SHP77 (cell line): ENCODE measurements at places on chromosomes 3 and 15.

GRCh38 chr3:73558727-73559075, 66.0 kb downstream of the PDZRN3 start:
- no peak for DNase-seq

DNA sequence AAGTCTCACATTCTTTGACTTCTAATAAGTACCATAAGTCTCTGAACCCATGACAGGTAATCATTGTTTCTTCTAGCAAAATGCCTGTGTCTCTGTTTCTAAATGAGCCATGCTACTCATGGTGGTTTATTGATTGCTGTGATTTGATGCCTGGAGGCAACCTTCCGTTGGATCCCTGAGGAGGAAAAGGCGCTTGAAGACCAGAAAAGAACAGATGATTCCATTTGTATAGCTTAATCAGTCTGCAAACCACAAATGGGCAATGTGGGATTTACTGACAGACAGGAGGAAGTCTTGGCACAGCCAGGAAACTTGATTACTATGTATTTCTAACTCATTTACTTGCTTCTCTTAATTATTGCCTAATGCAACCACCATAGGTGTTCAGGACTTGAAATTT, 103.1 kb upstream of the MRPL3 start:
- DNase-seq, result no peak

DNA sequence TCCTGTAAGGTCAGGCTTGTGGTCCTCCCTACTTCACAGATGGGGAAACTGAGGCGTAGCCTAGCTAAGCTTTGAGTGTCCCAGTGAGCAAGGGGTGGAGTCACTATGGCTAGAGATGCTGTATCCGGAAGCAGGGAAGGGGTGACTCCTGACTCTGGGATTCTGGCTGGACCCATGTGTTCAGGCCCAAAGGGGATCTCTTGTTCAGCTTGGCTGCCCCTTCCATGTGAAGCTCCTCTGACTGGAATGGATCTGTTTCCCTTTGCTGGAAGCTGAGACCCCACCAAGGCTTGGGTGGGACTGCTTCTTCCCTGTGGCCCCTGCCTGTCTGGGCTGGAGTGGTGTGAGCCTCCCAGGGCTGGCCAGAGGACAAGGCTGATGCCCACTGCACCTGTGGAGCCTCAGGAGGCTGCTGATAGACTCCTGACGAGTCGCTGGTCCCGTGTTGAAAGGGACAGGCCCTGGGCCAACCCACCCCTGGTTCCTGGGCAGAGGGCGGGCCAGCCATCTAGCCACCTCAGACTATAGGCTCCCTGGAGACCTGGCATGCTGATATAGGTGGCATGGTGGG, 1.0 kb downstream of the MAPKAPK3 start:
- no peak for DNase-seq

DNA sequence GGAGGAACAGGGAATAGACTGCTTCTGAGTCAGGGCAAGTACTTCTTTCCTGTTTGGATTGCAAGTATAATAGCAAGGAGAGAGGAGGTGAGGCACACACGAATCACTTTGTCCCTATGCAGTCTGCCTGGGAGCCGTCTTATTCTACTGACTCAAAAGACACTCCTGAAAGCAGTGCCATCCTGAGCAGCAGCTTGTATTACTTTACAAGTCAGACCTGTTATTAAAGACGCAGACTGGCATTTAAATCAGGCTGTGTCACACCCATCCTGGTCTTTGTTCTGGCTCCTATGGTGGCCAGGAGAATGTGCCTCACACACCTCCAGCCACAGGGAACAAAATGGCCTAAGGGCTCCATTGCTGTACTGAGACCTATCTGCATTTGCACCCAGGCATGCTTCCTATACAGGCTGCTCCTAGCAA, 17.9 kb upstream of the SQOR start:
- DNase-seq, result no peak

- peak; percentile 76 for DNase-seq
Measured at GRCh38 chr15:62389885-62390790, 225.1 kb upstream of the C2CD4B start.

- DNase-seq, result no peak
Measured at GRCh38 chr3:11154036-11154952, at the start of gene HRH1. Gene HRH1, plus strand, starts transcription at chr3:11154493. Its CDS starts 104,545 bp downstream, at chr3:11259038.

GRCh38 chr3:58104712-58105111, 96.5 kb downstream of the FLNB start:
- no peak for DNase-seq

DNA sequence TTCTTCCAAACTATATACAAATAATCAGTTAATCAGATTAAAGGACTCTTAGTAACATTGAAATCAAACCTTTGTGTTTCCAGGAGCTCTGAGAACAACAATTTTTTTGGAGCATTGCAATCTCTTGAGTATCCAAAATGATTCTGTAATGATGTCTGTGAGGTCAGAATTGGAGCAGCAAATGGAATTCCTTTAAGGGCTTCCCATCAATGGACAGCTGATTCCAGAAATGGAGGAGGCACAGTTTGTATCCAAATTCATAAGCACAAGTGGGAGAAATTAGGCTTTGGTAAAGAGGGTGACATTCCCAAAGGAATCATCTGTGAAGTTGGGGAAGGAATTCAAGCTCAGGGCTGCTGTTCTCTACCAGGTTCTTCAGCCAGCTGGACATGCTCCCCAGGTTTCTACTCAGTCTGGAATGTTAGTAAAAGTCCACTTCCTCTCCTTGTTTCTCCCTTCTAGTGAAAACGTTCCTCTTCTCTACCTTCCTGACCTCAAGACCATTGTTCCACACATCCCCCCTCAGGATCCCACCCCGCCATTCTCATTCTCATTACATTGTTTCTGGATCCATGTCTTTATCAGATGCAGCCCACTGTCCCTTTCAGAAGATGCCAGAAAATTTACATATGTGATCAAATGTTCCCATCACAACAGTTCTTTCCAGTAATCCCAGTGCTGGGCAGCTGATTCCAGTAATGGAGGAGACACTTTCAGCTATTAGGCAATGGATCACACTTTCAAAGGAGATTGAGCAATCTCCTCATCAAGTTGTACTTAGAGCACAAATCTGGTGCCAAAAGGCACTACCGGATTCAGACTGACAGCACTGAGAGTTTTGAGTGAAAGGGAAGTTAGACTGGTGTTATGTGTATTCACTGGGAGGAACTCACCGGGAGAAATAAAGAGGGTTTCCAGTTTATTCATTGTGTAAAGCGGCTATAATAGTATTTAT, 391.3 kb upstream of the TPRG1 start:
- no peak for DNase-seq

DNA sequence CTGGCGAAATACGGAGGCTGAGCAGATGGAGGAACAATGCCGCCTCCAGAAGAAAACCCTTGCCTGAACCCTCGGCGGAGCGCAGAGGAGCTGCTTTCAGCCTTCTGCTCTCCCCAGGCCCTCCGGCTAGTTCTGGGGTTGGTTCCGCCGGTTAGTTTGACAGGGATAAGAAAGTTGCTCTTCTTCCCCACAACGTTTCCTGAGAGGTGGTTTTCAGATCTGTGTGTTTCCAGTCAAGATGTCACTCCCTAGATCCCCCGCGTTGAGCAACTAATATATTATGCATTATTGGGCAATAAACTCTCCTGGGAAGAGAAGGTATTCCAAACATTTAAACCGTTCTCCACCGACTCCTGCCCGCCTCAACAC, 551 bp downstream of the NLGN1 start:
- DNase-seq, result peak; percentile 64

DNA sequence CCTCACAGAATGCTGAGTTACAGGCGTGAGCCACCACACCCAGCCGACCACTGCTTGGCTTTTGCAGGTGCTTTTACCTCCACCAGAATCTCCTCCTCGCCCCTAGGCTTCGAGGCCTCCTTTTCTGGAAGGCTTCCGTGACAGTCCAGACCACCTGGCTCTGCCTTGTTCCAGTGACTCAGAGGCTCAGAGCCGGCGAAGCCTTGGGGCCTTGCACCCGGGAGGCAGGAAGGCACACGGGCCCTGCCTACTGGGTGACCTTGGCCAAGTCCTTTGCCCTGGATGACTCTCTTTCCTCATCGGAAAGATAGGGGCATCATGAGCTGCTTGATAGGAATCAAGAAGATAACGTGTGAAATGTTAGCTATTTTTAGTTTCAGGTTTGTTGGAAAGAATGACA, 31.3 kb upstream of the FURIN start:
- DNase-seq, result no peak

DNA sequence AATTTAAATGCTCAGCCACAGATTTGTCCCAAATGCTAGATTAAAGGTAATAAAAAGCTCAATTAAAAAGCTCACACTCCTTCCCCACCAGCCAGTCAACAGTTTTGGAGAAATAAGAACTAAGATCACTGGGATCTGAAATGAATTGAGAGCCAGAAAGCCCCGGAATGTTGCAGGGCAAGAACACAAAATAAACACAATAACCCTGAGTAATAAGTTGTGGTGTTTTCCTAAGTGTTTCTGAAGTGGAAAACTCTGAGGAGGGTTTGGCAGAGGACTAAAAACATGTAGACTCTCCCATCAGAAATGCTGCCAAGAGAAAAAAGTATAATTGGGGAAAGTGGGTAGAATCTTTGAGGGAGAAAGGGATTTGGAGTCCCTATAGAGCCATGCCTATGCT, 127.8 kb downstream of the ABI3BP start:
- DNase-seq, result no peak

GRCh38 chr3:75180945-75181298, 483.2 kb upstream of the FRG2C start:
- no peak for DNase-seq

DNA sequence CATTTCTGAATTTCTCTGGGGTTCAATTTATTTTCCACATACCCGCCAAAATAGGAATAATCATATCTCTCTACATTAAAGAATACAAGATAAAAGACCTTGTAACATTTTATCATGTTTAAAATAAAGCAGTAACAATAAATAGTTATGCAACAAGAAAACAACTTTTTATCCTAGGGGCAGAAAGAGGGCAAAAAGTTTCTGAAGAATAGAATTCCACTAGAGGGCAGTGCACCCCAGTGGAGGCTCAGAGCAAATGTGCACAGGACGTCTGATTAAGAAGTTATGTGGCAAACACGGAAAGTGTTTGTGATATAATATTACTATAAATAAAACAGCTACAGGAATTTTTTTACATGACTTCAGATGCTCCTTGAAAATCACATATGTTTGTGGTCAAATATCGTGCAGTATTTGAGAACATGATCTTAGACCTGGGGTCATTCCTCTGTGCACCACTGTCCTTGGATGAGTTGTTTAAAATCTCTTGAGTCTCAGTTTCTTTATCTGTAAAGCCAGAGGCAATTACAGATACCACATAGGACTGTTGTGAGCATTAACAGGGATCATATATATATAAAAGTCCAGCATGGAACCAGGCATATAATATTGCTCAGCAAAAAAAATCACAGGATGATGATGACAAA, 13.2 kb upstream of the PIK3R4 start:
- DNase-seq, result peak; percentile 41

- no peak for DNase-seq
Measured at GRCh38 chr3:49244581-49245205, 32.3 kb downstream of the C3orf62 start.

DNA sequence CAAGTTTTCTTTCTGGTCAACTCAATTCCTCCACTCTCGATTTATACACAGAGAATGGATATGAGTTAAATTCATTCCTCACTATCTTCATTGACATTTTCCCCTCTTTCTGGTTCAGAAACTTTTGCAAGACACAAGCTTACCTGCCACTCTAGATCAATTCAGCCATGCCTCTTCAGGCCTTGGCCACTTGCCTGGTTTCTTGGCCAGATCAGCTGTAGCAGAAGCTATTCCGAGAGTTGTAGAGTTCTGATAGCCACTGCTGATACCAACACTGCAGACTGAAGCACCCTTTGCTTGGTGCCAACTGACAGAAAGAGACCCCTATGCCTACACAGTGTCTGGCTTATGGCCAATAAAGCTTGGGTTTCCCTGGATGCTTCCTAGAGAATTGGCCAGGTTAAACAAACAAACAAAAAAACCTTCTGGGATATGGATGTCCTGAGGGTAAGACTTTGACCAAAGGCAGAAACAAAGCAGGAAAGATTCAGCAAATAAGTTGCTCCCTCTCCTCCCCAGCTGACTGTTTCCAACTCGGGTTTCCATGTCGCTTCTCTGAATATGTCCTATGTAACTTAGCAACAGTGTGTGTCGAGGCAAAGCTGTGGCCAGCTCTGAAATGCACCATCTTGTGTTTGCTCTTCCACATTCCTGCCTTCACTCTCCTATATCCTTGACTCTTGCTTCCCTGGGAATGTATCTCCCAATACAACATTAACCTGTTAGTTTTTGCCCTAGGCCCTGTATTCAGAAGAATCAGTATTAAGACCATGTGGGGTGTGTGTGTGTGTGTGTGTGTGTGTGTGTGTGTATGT, 521.6 kb downstream of the EPHA3 start:
- DNase-seq, result no peak

DNA sequence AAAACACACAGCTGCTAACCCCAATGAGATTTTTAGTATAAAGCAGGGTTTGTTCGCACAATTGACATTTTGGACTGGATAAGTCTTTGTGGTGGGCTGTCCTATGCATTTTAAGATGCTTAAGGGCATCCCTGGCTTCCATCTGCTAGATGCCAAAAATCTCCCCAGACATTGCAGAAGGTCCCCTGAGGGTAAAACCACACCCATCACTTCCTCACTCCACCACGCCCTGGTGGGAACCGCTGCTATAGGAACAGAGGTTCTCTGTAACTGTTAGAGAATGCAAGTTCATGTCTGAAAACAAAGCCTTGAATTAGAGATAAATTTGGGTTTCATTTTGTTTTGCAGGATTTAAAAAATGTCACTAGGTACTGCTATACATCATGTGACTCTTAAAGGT, 67.7 kb downstream of the ARHGEF26 start:
- no peak for DNase-seq

- DNase-seq, result no peak
Measured at GRCh38 chr3:102125994-102126368, 276.7 kb downstream of the NFKBIZ start.

- no peak for DNase-seq
Measured at GRCh38 chr15:56351957-56352506, 13.2 kb upstream of the TEX9 start.
